Fibroblast of skin of back (primary cell): ENCODE measurements at places on chromosomes 4 and X.

DNA sequence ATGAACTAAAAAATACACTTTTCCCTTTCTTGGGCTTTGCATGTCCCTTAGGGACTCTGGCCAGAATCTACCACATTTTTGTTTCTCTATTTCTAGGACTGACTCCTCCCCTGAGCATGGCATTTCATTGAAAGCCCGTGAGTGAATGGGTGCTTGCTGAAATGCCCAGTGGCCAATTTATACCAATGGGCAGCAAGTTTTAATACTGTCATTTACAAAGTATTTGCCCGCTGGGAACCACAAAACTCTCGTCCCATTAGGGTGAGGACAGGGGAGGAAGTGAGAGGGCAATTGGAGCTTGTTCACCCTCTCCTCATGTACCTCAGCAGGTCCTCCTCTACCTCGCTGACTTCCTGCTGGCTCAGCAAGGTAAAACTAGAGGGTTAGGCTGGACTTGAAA, 1.1 kb downstream of the SRPX2 start:
- DNase-seq = peak; percentile 57

- no peak for DNase-seq
These were observed 235.2 kb upstream of the HDX start for GRCh38 chrX:84737471-84737871.

- DNase-seq = no peak
These were observed 135.1 kb downstream of the RAPGEF2 start for GRCh38 chr4:159237975-159238374.

DNA sequence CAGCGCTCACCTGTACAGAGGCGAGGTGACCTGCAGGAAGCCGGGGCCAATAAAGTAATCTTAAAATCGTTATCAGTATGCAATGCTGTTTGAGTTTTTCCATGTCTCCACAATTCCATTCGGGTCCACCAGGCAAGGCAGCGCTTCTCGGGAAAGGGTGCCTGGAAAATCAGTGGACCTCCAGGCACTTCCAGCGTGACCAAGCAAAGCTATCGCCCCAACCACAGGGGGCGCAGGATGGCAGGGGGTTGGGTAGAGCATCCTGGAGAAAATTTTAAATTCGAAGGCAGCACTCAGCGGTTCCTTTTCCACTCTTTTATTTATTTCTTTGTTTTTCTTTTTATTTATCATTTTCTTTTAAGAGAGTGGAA, 5.4 kb upstream of the SOX3 start:
- DNase-seq = no peak

DNA sequence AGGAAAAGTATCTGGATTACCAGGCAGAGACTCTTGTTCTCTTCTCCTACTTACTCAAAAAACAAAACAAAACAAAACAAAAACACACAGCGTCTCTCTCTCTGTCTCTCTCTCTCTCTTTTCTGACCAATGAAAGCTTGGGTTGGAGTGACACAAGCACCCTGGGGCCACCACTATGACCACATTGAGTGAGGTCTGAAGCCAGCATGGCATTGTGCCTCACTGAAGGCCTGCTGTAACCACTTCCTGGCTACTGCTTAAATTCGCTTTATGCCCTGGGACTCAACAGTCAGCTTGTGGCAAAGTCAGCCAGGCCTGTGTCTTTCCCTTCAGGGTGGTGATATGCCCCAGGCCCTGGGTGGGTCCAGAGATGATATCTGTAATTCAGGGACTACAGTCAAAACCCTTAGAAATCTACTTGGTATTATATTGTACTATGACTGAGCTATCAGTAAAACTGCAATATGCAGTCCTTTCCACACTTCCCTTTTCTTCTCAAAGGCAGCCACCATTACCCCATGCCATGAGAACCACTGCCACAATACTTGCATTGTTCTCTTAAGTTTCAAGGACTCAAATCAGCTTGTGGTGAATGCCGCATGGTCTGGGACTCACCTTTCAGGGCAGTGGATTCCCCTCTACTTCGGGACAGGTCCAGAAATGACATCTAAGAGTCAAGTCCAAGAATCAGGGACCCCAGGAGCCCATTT, 606.8 kb upstream of the KLHL4 start:
- no peak for DNase-seq

- DNase-seq = peak; percentile 90
These were observed 44.5 kb downstream of the SCFD2 start for GRCh38 chr4:53321151-53321983.

GRCh38 chrX:67619253-67619652, 75.4 kb downstream of the AR start:
- DNase-seq = peak; percentile 75

- DNase-seq = no peak
These were observed 47.4 kb downstream of the REPS2 start for GRCh38 chrX:16993791-16994318.

DNA sequence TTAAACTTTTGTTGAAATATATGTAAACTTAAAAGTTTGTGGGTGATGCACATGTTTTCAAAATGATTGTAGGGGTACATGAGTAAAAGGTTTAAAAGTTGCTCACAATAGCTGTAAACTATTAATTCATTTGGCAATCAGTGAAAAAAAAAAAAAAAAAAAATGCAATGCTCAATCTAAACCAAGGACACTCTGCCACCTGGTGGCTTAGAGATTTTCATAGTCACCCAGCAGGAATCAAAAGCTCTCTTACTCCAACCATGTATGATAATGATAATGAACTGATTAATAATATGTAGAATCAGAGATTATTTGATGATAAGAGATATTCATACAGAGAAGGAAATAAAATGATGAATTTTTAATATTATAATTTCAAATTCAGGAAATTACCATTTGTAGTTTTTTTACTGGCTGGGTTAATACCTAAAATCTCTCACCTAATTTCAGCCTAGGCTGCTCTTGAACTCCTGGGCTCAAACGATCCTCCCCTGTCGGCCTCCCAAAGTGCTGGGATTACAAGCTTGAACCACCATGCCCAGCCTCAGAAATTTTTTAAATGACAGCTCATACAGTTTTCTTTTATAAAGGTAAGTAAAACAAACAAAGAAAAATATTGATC, 46.9 kb upstream of the SLC25A4 start:
- peak; percentile 16 for DNase-seq

GRCh38 chr4:6184169-6184568, 16.2 kb downstream of the JAKMIP1 start:
- no peak for DNase-seq

- DNase-seq = peak; percentile 47
These were observed 38.2 kb upstream of the DCTD start for GRCh38 chr4:182955411-182955810.

DNA sequence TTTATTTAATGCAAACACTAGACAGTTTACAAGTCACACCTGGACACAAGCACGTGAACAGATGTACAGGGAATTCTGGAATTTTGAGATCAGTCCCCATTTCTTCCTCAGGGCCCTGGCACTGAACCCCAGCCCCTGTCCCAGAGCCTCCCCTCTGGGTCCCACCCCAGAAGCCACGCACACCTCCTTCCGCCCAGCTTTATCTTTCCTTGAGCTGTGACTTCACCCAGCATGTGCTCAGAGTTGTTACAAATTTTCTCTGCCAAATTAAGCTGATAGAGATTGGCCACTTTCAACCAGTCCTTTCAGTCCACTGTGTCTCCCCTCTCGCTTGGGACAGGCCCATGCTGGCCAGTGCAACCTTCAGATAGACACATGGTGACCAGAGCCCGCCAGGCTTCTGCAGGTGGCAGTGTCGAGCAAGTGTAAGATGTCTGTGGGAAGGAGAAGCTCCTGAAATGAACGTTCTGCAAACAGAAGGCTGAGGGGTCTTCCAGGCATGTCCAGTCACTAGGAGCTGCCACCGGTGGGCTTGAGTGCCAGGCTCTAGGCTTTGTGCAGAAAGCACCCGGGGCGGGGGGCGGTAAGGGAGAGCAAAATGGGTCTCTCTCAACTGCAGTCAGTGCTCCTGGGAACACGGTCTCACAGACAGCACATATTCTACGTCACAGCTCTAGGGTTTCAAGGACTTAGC, 73.3 kb downstream of the MTMR1 start:
- DNase-seq = no peak

GRCh38 chr4:108010167-108010566, 20.5 kb downstream of the HADH start:
- peak; percentile 94 for DNase-seq

- peak; percentile 15 for DNase-seq
These were observed 27.2 kb upstream of the C4orf17 start for GRCh38 chr4:99483636-99484035.

- DNase-seq = no peak
These were observed 50.8 kb upstream of the FBXW7 start for GRCh38 chr4:152586668-152587067.

DNA sequence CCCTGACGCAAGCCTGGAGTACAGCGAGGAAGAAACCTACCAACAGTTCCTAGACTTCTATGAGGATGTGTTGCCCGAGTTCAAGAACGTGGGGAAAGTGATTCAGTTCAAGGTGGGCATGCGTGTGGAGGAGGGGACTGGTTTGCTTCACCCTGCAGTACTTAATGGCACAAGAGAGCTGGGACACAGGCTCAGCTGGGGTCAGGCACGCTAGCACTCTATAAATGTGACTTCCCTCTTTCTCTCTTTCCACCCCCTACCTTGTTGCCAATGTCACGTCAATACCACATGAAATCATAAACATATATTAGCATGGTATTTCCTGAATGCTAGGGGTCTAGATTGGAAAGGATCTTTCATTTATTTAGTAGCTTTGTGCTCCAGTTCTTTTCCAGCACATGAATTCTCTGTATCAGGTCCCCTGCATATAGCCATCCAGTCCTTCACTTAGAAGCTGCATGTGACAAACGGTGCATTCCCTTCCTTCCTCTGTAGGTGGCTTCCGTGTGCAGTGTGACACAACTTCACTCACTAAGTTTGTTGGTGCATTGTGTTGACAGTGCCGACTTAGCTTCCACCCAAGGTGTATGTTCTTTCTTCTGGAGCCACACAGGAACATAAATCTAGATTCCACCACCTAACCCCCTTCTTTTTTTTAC, 25.6 kb downstream of the ZRSR2 start:
- DNase-seq = peak; percentile 26

GRCh38 chr4:187118602-187119120, 395.0 kb upstream of the FAT1 start:
- DNase-seq = peak; percentile 76

DNA sequence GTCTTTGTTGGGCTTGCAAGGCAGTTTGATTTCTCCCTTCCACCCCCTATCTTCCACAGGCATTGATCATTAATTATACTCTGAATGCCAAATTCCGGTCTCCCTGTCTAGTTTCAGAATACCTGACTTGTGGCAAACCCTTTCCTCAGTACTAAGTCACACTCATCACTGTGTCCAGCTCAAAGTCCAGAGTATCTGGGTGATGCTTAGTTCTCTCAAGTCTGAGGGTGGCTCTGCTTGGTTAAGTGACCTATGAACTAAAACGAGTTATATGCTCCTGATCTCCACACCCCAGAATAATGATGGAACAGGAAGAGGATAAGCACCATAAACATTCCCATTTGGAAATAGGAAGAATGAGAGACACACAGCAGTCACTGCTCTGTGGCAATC, 6.5 kb downstream of the SMIM9 start:
- DNase-seq = no peak

- DNase-seq = no peak
These were observed 9.7 kb upstream of the EOLA2 start for GRCh38 chrX:149948016-149948415.

DNA sequence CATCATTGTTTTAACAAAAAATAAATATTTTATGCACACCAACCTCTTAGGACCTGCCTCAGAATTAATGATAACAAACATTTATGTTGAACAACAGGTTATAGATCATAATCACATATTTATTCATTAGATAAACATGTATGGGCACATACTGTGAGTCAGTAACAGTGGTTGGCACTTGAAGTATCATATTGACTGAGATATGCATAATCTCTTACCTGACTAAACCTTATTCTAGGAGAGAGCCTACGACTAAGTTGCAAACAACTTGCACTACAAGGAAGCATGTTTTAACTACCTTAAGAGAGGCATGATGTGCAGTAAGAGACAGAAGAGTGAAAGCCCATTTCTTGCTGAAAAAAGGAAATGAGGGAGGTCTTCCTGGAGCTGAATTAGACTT, 6.5 kb upstream of the DACH2 start:
- no peak for DNase-seq

- DNase-seq = no peak
These were observed 51.2 kb downstream of the RPGR start for GRCh38 chrX:38276089-38276488.

DNA sequence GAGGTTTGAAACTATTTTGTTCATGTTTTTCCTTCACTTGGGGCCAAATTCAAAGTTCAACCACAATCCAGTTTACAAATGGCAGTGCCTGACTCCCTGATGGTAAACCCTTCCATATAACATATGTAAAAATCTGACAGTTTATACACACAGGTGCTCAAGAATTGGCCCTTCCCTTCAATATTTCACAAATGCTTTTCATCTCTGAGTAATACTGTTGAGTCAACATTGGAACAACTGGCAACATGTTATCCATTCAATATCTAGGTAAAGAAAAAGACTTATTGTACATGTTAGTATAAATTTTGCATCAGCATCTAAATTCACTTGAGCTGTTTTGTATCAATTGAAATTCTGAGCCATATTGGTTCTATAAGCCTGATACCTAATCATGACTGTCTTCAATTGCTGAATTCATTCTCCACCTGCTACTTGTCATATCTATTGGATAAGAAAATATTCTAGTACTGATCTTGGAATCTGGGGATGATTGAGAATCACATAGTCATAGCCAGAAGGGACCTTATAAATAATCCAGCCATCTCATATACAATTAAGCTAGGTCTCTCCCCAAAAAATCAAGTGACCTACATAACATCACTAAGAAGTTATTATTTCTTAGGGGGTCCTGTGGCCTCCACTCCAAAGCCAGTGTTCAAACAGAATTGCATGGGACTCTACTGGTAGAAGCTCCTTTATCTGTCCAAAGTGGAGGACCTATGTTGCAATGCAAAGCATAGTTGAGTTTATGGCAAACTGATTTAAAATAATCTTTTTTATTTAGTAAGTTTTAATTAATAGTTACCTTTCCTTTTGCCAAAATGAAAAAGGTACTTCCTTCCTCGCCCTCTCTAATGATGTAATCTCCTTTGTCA, 61.9 kb downstream of the PRKG2 start:
- DNase-seq = no peak

DNA sequence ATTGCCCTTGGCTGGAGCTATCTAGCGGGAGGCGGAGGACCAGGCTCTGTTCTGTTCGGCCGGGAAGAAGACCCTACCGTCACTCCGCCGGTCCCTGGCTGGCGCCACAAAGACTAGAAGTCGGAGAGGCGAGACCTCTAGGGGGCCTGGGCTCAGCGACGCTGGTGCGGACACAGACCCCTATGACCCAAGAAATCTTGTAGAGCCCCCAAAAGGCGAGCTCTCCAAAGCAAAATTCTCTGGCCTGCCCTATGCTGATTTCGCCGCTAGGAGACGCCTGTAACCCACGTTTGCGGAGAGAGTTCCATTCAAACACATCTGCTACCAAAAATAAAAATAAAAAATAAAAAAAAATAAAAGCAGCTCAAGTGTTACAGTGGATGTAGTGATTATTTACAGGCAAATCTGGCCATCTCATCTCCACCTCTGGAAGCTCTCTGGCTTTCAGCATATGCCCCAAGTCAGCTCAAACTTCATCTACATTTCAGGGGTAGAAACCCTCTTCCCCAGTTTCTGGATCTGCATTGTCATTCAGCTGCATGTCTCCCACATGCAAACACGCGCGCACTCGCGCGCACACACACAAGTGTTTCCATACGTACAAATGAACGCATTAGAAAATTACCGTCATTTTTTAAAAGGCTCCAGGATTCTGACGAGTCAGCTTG, 2.4 kb upstream of the PCDH10 start:
- DNase-seq = peak; percentile 58
